ENCODE measurements at places on chromosomes 5 and 9. TPM values are rescaled to one million over a fixed set of nuclear protein-coding genes. Genes with fewer than 3 reads are reported as not detected.

The SLC31A1 gene
- 29.7 TPM for total RNA-seq

The ATOX1 gene
- 138 TPM for total RNA-seq

The MUSK gene
- 0.18 TPM for total RNA-seq

The TSLP gene
- 0.35 TPM for total RNA-seq

The CTNND2 gene
- total RNA-seq, result not detected

The AK8 gene
- total RNA-seq, result 0.18 TPM

The TEX48 gene
- not detected for total RNA-seq

The ZNF622 gene
- 45.3 TPM for total RNA-seq

The SV2C gene
- not detected for total RNA-seq

The HRCT1 gene
- total RNA-seq, result 0.18 TPM

The NR4A3 gene
- total RNA-seq, result not detected

The PCDHB2 gene
- 0.29 TPM for total RNA-seq

The NCS1 gene
- total RNA-seq, result 49.6 TPM

The MEGF9 gene
- total RNA-seq, result 4.9 TPM

All from myometrial cell (primary cell).